ENCODE measurements at places on chromosomes 3 and 15.

- no peak for DNase-seq
Observed at GRCh38 chr15:35519541-35520149, 26.3 kb downstream of the DPH6 start.

- DNase-seq: no peak
Observed at GRCh38 chr3:11001020-11001657, 8.6 kb downstream of the SLC6A1 start.

GRCh38 chr15:78315686-78316282 is 16.4 kb upstream of the SKIC8 start:
- no peak for DNase-seq

GRCh38 chr15:78438619-78439285 is 736 bp downstream of the IREB2 start:
- DNase-seq: peak; percentile 19

DNA sequence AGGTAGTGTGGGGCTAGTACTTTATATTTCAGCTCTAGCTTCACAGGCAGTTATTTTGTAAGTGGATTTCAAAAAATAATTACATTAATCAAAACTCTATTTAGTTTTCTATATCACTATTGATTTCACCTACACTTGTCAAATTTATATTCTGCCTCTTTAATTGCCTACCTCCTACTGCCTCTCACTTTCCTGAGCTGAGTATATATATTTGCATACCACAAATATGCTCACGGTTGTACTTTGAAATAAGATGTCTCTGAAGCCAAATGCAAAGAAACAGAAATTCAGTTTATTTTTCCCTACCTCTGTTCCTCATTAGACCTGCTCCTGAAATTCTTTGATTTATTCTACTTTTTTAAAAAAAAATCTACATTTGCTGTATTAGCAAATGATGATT is 309.3 kb upstream of the TGFBR2 start:
- no peak for DNase-seq

DNA sequence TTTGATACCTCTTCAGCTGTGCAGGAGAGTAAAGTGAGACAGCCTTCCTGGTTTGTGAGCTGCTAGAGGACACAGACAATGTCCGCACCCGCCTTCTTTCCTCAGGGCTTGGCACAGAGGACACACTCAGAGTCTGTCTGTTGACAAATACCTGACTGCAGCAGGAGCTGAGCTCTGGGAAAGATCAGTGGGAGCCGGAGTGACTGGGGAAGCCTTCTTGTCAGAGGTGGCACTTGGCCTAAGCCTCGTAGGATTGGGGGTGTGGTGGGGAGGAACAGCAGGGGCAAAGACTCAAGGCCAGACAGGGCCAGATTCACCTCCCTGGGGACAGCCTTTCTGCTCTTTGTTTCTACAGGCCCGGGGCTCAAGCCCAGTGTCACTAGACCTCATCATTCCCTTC is 3.3 kb upstream of the IL17RC start:
- DNase-seq: no peak

DNA sequence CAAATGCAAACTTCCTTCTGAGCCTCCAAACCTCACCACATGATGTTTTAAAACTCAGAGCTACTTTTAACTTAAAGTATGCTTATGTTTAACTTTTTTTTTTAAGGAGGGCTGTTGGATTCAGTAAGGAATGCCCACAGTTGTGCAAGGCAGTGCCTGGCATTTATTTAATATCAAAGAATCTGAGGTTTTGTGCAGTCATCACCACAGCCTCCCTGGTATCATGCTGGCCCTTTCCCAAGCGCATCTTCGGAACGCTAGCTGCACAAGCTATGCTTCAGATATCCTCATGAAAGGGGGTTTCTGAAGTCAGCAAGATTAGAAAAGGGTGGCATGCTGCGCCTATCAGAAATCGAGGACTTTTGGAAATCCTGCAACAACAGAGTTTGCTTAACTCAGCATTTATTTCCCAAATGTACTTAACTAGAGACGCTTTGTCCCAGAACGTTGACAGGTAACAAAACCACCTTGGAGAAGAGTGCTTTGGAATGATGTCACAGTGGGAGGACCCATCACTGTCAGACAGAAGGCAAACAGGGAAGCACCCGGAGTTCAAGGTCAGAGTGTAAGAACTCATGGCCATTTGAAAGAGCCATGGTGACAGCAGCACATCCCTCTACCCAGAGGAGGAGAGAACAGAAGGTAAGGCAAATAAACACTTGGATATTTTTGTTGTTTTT is 120.2 kb upstream of the IGF1R start:
- DNase-seq: no peak

GRCh38 chr3:58536501-58537411 is at the start of gene ACOX2:
Gene ACOX2, minus strand, starts transcription at chr3:58537190. Its CDS starts 2,084 bp downstream, at chr3:58535106.
- no peak for DNase-seq

DNA sequence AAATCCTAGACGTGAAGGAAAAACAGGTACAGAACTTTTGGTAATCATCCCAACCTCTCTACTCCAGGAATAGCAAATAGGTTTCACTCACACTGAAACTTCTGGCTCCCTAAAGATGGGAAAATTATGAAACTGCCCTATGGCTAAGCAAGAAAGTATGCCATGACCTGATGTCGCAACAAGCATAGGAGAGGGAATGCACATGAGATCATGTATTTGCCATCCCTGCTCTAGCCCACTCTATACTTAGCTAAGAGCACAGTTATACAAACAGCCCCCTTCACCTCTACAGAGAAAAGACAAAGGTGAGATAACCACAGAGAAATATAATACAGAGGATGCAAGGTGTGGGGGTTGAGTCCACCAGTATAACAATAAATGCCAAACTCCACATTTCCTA is 102.7 kb downstream of the TBC1D5 start:
- DNase-seq: no peak

GRCh38 chr15:69523010-69524001 is 70.7 kb downstream of the RPLP1 start:
- peak; percentile 70 for DNase-seq

DNA sequence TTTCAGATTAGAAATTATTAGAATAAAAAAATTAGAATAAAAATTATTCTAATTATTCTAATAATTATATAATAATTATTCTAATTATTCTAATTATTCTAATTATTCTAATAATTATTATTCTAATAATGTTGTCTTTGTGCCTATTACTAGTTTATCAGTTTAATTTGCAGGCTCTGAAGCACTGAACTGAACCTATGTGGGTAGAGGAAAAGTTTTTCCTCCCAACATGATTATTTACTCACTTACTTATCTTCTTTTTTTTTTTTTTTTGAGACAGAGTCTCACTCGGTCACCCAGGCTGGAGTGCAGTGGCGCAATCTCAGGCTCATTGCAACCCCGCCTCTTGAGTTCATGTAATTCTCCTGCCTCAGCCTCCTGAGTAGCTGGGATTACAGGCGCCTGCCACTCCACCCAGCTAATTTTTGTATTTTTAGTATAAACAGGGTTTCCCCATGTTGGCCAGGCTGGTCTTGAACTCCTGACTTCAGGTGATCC is 39.7 kb upstream of the C15orf39 start:
- DNase-seq: no peak

DNA sequence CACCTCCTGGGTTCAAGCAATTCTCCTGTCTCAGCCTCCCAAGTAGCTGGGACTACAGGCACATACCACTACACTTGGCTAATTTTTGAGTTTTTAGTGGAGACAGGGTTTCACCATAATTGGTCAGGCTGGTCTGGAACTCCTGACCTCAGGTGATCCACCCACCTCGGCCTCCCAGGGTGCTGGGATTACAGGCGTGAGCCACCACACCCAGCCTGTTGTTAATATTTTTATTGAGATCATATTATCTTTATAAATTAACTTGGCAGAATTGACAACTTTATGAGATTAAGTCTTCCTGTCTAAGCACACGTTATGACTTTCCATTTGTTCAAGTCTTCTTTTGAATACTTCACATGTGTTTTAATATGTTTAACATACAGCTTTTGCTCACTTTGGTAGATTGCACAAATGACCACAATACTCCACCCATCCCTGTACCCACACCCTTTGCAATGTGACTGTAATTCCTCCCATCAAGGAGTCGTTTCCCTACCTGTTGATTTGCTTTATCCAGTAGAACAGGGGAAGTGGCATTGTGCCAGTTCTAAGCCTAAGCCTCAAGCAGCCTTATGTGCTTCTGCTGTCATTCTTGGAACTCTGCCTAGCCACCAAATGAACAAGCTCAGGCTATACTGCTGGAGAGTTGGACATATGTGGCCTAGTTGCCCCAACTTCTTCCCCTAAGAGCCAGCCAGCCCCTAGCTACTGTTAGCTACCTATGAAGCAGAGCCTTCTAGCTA is 8.2 kb downstream of the XYLB start:
- no peak for DNase-seq

DNA sequence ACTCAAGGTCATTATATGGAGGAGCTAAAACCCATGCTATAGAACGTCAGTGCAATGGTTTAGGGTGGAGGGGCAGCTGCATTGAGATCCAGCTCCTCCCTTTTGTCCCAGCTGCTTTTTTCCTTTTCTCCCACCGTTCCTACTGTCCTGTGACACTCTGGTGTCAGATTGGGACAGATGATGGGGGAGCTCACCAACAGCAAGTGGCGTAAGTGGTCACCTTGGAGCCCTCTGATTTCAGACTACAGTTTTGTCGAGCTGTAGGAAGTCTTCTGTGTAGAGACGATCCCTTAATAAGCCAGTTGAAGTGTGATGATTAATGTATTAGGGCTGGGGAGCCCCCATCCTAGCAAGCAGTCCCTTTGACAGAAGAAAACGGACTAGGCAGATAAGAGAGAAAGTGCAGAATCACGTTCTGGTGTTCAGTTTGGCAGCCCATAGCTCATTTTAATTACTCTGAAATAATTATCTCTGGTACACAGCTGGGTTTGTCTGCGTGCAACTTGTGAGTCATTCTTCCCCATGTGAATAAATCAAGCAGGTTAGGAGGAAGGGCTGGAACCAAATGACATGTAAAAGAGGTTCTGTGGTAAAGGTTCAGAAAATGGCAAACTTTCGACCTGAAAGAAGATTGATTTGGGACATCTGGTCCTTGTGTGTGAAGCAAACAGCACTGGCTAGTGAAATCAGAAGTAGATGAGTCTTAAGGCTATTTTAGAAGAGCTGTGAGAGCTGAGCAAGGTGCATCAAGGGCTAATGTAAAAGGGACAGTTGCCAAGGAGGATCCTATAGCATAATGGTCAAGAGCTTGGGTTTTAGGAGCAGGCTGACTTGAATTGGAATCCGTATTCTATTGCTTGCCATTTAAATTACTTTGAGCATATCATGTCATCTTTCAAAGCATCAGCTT is 241.4 kb downstream of the EDEM1 start:
- DNase-seq: no peak

GRCh38 chr3:108091498-108092250 is 843 bp upstream of the CD47 start:
- peak; percentile 36 for DNase-seq

DNA sequence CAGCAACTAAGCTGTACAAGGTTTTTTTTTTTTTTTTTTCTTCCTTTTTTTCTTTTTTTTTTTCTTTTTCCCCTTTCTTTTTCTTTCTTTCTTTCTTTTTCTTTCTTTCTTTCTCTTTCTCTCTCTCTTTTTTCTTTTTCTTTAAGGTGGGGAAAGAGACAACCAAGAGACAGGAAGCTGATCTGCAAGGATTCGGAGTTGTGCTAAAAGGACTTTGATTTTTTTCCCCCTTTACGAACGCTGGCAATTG is 148 bp downstream of the RBMS3 start:
- no peak for DNase-seq

- DNase-seq: no peak
Observed at GRCh38 chr15:69610277-69610676, 157.7 kb downstream of the RPLP1 start.

- no peak for DNase-seq
Observed at GRCh38 chr3:127428344-127428997, 140.6 kb upstream of the PRR20G start.

- no peak for DNase-seq
Observed at GRCh38 chr3:132879656-132880055, 157.4 kb upstream of the NPHP3 start.

GRCh38 chr3:123552768-123553167 is 32.1 kb downstream of the HACD2 start:
- no peak for DNase-seq

DNA sequence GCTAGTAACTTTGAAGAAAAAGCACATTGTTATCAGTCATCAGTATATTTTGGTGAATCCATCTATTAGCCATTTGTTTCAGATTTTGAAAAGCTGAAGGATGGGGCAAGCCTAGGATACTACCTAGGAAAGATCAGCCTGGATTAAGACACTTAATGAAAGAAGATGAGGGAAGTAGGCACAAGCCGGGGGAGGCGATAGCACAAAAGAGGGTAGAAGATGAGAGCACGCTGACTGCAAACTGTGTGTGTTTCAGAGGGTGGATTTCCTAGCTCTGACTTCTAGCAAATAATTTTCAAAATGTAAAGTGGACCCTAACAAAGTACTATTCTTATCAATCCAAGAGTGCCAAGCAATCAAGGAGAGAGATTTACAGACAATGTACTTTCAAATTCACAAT is 22.2 kb upstream of the SOX2 start:
- no peak for DNase-seq

- DNase-seq: no peak
Observed at GRCh38 chr3:14902719-14903118, 44.7 kb upstream of the NR2C2 start.

GRCh38 chr3:13073326-13074005 is at the start of gene IQSEC1:
Gene IQSEC1, minus strand, starts transcription at chr3:13073429. Its CDS starts 415 bp downstream, at chr3:13073014.
- DNase-seq: peak; percentile 75

DNA sequence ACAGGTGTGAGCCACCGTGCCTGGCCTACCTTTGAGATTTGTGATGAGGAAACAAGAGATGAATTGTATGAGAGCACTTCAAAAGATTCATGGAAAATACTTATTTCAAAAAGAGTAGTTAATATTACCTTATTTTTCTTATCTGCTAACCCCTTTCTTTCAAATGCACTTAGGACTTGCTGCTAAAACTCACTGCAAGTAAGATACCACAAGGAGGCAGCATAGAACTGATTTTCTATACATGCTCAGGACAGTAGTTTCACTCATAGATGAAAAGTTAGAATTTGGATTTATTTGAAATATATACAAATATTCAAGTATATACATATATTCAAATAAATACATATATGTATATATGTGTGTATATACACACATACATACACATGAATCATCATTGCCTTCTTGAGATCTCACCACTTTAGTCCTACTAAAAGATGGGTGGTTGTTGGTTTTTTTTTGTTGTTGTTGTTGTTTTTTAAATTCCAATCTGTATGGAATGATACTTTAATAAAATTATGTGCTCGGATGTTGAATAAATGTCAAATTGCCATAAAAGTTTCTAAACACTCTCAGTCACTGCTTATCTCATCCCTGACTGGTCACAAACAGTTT is 2.4 kb downstream of the CCNDBP1 start:
- no peak for DNase-seq

- no peak for DNase-seq
Observed at GRCh38 chr3:136772709-136773108, 20.5 kb upstream of the STAG1 start.

DNA sequence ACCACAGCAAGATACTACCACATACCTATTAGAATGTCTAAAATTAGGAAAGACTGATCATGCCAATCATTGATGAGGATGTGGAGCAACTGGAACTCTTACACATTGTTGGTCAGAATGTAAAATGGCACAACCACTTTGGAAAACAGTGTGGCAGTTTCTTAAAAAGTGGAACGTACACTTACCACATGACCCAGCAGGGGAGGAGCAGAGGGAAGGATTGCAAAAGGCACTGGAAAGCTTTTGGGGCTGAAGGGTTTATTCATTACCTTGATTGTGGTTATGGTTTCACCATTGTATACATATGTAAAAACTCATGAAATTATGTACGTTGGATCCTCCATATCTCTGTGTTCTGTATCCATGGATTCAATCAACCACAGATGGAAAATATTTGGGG is 3.3 kb upstream of the EHD4 start:
- no peak for DNase-seq

- no peak for DNase-seq
Observed at GRCh38 chr15:33641069-33641468, 327.2 kb upstream of the CHRM5 start.
